ENCODE measurements at places on chromosomes 5 and 9. TPM values are rescaled to one million over a fixed set of nuclear protein-coding genes. Genes with fewer than 3 reads are reported as not detected.

DNA sequence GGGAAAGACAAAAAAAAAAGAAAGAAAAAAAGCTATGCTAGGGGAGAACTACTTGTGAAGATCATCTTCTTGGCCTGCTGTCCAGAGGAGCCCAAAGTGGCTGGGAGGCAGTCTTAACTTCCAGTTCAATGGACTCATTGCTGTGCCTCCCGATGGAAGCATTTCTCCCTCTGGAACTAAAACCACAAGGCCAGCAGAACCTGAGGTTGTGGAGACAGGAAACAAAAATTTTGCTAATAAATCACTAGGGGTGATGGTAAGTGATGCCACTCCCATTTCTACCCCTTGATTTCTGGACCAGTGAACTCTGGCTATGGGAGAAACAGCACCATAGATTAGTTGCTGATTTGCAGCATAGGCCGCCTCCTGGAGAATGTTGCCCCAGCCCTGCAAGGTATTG, 123.4 kb upstream of the NFIL3 start:
- DNase-seq, result no peak

DNA sequence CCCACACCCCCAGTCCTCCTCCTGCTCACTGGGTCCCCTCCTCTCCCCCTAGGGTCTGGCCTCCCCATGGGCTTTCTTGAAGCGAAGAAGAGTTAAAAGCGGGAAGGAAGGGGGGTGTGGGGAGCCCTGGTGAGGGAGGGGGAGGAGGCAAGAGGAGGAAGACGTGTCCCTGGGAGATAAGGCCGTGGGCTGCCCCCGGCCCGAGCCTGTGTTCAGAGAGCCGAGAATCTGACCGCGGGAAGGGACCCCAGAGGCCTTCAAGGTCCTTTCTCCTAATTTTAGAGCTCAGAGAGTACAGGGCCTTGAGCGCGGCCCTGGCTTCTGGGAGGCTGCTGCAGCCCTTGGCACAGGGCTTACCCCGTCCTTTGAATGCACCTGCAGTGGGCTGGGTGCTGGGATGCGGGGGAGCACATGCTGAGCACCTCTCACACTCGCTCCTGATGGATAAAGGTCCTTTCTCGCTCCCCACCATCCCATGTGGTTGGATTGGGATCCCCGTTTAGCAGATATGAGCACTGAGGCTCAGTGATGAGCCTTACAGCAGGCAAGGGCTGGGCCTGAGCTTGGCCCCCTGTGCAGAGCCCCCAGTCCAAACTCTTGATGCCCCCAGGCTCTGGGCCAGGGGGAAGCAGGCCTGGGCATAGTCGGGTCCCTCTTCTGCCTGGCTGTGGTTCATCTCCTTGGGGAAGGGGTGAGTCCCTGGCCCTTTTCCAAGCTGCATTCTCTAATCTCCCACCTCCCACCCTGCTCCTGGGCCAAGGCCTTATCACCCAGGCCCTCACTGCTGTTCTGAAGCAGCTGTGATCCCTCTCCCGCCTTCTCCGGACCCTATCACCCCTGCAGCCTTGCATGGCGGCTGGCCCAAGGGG, 5.9 kb downstream of the GFI1B start:
- DNase-seq, result no peak

DNA sequence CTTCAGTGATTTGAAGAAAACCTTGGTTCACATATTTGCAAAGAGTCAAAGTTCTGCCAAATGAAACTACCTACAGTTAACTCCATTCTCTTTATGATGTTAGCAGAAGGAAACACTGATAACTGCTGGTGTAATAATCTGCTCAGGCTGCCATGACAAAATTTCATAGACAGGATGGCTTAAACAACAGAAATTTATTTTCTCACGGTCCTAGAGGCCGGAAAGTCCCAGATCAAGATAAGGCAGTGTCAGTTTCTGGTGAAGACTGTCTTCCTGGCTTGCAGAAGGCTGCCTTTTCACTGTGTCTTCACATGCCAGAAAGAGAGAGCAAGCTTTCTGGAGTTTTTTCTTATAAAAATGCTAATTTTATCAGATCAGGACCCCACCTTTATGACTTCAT, 102.4 kb upstream of the PARP8 start:
- DNase-seq, result no peak

DNA sequence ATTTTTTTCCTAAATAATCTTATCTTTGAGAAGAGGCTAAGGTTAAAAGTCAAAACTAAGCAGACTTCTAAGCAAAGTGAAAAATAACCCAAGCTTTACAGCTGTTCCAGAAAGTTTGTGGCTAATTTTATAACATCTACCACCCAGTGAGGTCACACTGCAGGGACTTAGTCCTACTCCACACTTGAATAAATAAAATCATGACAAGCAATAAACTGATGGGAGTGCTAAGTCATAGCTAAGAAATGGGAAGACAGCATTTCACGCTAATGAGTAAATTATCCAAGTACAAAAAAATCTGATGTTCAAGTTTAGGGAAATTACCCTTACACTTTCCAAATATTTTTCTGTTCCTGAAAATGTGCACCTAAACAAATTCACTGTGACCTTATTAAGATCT, 47.7 kb downstream of the ZNF608 start:
- peak; percentile 13 for DNase-seq

GRCh38 chr5:155461304-155461703, 447.7 kb downstream of the KIF4B start:
- no peak for DNase-seq

- DNase-seq, result peak; percentile 82
Observed at GRCh38 chr9:108477529-108478006, 378.2 kb downstream of the ACTL7B start.

DNA sequence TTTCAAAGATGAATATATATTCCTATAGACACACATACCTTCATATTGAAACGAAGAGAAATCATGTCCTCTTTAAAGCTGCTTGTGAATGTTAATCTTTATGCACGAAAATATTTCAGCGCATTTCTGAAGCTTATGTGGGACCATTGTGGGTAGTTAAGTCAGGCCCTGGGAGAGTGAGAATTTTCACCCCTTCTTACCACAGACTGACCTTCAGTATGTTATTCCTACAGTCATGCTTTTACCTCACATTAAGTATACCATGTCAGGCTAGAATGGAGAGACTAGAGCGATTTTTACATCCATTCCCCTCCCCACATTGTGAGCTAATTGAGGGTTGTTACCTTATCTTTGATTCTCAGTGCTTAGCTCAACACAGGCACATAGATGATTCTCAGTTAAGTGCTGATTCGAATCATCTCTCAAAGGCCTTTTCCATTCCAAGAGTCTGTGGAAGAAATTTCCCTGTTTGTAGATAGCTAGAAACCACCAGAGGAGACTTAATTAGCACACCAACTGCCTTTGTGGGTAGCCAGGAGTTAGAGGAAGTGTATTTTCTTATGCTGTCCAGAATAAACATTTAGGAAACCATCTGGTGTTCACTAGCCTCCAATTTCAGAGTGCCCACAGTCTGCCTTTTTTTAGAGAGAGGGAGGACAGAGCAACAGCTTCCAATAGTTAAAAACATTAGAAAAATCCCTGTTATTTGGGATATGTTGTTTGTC, 110.5 kb downstream of the MEGF10 start:
- DNase-seq, result no peak

DNA sequence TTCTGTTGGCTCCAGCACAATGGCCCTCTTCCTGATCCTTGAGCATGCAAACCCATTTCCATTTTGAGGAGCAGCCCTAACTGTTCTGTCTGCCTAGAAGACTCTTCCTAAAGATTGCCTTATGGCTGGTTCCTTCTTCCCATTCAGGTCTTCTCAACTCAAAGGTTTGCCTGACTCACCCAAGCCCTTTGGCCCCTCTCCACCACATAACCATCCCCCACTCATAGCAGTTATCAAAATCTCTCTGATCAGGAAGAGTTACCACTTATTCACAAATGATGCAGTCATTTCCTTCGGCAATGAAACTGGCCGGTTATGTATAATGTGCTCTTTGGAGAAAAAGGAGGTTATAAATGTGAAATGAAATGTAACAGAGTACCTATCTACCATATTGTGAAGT, 8.9 kb upstream of the POU4F3 start:
- no peak for DNase-seq

DNA sequence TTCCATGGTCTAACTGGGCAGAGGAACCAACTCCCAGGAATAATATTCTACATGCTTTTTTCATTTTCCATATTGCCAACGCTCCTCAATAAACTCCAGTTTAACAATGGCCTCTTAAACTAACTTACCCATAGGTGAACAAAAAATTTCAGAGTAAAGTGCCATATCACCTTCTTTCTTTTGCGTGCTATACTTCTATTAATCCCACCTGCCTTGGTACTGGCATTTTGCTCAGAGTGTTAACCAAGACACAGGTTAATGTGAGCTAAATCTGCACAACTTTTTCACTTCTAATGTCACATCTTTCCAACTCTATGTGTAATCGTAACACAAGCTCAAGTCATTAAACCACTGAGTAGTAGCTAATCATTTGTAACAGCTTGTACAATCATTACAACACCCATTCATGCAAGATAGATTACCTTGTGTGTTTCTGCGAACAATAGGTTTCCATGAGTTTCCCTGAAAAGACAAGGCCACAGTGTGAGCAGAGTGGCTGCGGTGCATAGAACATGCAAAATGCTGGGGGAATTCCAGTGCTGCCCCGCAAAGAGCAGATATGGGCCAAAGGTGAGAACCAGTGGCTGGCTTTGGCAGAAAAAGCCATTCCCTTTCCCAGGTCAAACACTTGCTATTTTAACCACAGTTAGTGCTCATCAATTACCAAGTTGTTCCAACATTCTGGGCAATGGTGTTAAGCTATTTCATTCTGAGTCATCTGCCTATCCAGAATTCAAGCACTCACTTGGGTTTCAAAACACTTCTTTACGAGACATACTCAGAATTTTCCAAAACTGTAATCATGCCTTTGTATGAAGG, 42.8 kb downstream of the TIMD4 start:
- no peak for DNase-seq

DNA sequence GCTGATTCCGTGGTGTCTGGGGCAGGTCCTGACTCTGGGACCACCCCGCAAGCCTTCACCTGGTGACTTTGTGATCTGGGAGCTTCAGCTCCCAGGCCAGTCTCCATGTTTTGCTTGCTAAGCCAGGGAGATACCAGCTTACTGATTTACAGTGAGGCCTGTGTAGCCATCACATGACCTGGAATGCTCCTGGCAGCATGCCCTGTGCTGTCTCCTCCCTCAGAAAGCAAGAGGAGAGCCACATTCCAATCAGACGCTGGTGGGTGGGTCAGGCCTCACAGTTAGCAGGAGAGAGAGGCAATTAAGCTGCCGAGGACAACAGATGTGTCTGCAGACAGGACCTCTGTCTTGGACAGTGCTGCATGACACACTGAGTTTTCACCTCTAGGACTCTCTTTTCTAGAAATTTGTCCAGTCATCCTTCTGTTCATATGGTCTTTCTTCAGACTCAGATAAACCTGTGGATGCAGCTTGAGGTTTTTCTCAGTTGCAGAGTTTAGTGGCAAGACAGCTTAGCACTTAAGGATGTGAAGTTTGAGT, 24.4 kb upstream of the GRPEL2 start:
- peak; percentile 96 for DNase-seq

Gene AHRR
- 49.8 TPM for total RNA-seq

DNA sequence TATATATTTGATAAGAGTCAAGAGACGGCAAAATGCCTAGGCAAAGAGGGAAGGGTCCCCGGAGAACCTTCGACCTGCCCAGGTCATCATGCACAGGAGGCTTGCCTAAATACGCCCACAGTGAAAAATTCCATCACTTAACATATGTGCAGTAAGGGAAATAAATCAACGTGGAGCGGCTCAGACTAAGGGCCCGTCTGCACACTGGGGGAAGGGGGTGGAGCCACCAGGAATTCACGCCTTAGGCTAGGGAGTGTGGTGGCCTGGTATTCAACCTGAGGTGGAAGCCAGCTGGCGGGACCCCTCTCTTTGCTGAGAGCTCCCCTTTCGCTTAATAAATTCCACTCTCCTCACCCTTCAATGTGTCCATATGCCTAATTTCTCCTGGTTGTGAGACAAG, 8.3 kb downstream of the PTBP3 start:
- DNase-seq, result no peak

- peak; percentile 21 for DNase-seq
Observed at GRCh38 chr9:107214915-107215314, 68.2 kb upstream of the RAD23B start.

GRCh38 chr5:136018814-136019783, 9.7 kb upstream of the TGFBI start:
- DNase-seq, result peak; percentile 97

DNA sequence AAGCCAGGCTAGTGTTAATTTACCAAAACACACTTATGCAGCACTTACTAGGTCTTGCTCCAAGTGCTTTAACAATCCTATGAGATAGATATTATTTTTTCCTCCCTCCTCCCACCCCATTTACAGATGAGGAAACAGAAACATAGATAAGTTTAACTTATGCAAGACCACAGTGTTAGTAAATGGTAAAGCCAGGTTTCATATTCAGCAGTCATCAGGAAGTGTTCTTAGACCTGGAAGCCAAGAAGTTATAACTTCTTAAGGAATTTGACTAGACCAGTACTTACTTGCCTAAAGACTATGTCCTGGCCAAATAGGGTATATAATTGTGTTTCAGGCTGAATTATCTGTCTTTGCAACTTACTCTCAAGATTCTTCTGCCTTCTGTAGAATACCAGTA, 15.9 kb downstream of the ABHD17B start:
- DNase-seq, result no peak

Gene PCSK1
- not detected for total RNA-seq

DNA sequence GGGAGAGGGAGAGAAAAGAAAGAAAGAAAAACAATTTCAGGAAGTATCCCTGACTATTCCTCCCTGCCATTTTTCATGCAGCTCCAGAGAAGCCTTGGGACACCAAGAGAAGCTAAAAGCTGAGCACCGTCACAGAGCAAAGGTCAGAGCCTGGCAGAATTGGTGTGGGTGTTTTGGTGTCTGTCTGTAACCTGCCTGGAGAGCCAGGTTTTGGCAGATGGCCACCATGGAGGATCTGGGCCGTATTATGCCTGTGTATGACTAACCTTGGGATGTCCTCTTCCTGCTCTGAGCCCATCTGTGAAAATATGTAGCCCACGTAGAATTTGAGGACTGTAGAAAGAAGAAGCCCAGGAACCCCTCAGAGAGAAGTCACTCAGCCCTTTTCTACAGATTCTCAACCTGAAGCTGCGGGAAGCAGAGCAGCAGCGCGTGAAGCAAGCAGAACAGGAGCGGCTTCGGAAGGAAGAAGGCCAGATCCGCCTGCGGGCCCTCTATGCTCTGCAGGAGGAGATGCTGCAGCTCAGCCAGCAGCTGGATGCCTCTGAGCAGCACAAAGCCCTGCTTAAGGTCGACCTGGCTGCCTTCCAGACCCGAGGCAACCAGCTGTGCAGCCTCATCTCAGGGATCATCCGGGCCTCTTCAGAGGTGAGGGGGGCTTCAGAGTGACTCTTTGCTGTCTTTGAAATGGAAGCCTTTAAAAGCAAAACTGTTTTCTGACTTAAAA, 18.8 kb downstream of the GLE1 start:
- peak; percentile 27 for DNase-seq

Gene SPDL1
- total RNA-seq, result 73.6 TPM

DNA sequence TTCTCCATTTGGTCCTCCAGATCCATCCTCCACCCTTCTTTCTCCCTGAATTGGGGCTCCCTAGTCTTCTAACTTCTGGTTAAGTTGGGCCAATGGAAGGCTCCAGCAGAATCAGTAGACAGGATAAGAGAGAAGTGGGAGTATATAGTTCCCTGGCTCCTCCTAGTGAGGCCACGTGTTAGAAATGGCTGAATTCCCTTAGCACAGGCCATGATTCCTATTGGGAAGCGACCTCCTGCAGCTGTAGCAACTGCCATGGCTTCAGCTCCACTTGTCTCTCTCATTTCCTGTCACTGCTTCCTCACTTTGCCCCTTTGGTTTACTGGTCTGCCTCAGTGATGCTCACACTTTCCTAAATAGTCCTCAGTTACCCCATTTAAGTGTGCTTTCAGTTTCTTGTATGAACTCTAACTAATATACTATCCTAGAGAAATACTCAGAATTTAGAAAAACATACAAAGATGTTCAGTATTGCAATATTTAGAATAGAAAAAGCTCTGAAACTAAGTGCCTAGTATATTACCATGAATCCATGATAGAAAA, 104.8 kb upstream of the SMARCA2 start:
- no peak for DNase-seq

Measured in HFFc6 (cell line).